NCI-H774 (cell line): ENCODE measurements at places on chromosomes 5 and 9.

- DNase-seq, result no peak
Observed at GRCh38 chr9:69136779-69137178, 37.3 kb upstream of the TJP2 start.

DNA sequence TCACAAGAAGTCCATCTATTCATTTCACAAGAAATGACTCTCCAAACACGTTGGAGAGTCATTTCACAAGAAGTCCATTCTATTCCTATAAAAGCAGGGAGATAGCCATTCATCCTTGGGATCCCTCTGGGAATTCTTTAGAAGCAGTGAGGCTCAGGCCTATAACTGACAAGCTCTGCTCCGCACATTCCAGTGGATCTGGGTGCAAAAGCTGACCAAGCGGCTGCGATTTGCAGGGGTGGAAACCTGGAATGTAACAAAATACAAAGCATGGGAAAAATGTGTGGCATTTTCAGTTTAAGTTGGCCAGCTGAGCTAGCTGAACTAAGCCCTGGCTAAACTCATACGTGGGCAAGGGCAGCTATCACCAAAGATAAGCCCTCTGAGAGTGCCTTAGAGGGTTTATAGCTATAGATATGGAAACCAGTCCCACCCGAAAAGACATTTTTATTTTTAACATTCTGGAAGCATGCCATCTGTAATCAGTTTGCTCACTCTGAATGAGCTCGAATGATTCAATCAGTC, 8.7 kb downstream of the TAS2R1 start:
- no peak for DNase-seq

DNA sequence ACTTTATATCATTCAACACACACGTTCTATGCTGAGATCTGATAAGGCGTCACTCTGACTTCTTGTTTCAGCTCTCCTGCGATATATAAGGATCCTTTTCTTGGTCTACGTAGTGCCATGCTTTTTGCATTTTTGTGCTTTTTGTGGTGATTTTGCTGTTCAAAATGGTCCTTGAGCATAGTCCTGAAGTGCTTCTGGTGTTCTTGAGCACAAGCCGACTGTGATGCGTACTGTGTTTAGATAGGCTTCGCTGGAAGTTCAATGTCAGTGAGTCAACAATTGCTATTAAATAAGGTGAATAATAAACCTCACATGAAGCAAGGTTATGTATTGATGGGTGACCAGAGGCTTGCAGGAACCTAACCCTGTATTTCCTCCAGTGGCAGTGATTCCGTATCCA, 46.8 kb downstream of the ACO1 start:
- DNase-seq, result no peak

GRCh38 chr5:2744485-2744884, 7.0 kb downstream of the IRX2 start:
- DNase-seq, result no peak

GRCh38 chr9:37242089-37242488, 121.7 kb downstream of the ZCCHC7 start:
- DNase-seq, result no peak

DNA sequence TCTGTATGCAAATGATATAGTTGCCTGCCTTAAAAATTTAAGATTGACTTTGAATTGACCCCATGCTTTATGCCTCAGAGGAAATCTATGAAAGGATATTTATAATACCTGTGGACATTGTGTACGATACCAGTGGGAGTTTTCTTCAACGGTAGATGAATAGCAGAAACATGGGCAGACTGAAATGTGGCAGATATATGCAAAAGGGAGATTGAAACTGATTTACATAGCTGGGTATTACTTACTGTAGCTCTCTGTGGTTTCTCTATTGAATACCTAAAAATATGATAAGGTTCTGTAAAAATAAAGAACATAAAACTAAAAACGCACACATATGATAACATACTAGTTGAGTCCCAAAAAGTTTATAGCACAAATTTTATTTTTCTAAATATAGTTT, 345.2 kb upstream of the PCSK5 start:
- no peak for DNase-seq

DNA sequence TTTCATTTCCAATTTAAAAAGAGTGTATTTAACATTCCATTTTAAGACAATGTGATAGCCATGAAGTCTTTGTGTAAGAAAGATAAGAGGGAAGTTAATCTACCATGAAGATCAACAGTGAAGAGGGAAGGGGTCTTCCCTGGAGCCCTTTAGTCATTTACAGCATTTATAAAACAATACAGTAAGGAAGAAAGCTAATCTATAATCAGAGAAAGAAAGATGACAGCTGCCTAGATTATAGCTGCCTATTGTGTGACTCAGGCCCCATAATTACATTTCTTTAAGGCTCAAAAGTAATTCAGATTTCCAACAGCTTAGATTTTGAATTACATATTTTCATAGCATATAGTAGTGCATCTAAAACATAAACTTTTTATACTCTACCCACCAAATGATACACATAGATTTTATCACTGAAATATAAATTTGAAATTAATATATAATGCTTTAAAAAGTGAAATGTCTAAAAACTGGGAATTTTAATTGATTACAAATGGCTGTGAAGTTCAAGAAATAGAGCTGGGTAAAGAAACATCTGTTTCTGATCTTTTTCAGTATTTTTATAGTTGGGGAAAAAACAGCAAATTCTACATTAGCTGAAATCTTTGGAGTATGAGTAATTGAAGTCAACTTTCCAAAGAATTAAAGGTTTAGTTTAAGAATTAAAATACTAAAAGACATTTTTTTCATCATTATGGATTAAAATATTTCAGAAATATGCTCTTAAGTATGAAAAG, 89.6 kb downstream of the RIC1 start:
- DNase-seq, result no peak

DNA sequence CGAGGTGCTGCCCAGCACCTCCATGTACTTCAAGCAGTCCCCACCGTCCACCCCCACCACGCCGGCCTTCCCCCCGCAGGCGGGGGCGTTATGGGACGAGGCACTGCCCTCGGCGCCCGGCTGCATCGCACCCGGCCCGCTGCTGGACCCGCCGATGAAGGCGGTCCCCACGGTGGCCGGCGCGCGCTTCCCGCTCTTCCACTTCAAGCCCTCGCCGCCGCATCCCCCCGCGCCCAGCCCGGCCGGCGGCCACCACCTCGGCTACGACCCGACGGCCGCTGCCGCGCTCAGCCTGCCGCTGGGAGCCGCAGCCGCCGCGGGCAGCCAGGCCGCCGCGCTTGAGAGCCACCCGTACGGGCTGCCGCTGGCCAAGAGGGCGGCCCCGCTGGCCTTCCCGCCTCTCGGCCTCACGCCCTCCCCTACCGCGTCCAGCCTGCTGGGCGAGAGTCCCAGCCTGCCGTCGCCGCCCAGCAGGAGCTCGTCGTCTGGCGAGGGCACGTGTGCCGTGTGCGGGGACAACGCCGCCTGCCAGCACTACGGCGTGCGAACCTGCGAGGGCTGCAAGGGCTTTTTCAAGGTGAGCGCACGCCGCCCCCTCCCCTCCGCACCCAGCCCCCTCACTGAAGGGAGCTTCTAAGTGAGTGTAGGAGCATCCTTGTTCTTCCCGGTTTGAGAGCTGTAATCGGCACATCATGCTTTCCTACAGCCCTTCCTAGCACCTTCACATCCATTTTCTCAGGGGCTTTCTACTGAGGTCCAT, 6.9 kb downstream of the NR4A3 start:
- no peak for DNase-seq

GRCh38 chr5:142096382-142096781, 12.2 kb upstream of the NDFIP1 start:
- no peak for DNase-seq

DNA sequence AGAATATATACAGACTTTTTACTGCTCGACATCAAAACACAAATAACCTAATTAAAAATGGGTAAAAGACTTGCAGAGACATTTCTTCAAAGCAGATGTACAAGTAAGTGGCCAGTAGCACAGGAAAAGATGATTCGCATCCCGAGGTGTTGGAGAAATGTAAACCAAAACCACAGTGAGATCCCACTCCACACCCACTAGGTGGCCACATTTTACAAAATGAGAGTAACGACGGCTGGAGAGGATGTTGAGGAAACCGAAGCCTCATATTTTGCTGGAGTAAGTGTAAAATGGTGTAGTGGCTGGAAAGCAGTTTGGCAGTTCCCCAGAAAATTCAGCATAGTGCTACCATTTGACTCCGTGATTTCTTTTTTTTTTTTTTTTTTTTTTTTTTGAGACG, 21.3 kb upstream of the GBGT1 start:
- peak; percentile 66 for DNase-seq

DNA sequence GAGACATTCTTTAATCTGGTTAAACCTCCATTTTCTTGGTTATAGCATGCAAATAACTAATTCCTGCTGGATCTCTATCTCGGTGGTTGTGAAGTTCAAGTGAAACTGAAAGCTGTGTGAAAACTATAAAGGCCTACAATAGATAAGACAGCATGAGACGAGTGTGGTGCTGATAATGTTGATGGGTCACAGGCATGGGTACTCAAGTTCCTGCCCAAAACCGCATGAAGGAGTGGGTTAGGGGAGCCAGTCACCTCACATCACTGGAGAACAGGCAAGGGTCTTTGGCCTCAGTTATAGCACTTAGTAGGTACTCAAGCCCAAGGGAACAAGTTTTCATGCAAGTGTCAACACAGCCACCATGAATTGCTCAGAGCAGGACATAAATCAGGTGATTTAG, 16.7 kb downstream of the HMHB1 start:
- DNase-seq, result no peak

- no peak for DNase-seq
Observed at GRCh38 chr9:22241024-22241423, 205.6 kb upstream of the DMRTA1 start.

GRCh38 chr9:83570359-83570758, 32.2 kb upstream of the FRMD3 start:
- no peak for DNase-seq

DNA sequence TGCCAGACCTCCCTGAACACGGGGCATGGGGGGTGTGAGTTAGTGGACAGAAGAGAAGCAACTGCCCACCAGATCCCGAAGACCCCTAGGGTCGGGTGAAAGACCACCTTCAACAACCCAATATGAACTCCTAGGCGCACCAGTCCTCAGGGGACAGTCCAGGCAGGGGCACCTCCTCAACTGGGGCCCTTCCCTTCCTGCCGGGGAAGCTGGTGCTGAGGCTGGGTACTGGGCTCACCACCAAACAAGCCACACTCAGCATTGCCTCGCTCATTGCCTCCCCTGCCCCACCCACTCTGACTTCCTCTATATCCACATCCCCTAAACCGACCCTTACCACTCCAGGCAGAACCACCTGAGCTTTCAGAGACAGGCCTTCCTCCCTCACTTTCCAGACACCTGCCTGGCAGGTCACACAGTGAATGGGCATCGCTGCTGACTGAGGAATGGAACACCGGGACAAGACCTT, 42.5 kb downstream of the SEMA4D start:
- DNase-seq, result no peak

- no peak for DNase-seq
Observed at GRCh38 chr9:88476491-88477271, 58.3 kb upstream of the NXNL2 start.

GRCh38 chr9:100222674-100223073, 123.6 kb downstream of the INVS start:
- DNase-seq, result no peak

DNA sequence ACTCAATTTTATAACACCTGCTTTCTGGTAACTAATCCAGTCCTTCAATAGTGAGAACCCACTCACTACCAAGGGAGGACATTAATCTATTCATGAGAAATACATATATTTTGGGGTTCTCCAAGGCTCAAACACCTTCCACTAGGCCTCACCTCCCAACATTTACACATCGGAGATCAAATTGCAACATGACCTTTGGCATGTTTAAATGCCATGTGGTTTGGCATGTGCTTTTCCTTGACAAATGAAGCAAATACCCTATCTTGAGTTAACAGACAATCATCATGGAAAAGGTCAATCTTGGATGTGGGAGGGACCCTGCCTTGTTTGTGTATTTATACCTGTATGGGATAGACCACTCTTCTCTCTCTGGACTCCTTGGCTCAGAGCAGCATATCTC, 21.9 kb upstream of the SPINK14 start:
- DNase-seq, result no peak

DNA sequence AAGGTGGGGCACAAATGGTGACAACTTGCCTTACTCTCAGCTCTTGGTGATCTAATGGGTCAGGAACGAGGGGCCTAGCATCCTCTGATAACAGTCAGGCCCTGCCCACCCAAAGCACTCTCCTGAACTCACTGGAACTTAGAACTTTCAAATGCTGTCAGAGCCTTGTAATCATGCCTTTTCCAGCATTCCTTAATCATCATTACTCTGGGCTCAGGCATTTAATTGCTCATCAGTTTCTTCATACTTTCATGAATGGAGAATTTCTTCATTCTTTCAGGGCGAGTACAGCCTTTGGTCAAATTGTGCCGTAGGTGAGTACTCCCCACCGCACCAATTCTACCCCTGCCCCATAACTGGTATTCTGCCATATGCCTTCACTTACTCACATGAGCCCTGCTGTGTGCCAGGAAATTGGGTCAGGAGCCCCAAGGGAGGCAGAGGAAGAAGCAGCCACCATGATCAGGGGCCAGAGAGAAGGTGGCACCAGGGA, 30.2 kb upstream of the DUSP1 start:
- no peak for DNase-seq

GRCh38 chr5:172439785-172440477, 14.4 kb downstream of the SH3PXD2B start:
- no peak for DNase-seq

- DNase-seq, result no peak
Observed at GRCh38 chr9:68455451-68455850, 85.2 kb downstream of the TMEM252 start.

- no peak for DNase-seq
Observed at GRCh38 chr9:121784731-121785411, 133.4 kb downstream of the DAB2IP start.

DNA sequence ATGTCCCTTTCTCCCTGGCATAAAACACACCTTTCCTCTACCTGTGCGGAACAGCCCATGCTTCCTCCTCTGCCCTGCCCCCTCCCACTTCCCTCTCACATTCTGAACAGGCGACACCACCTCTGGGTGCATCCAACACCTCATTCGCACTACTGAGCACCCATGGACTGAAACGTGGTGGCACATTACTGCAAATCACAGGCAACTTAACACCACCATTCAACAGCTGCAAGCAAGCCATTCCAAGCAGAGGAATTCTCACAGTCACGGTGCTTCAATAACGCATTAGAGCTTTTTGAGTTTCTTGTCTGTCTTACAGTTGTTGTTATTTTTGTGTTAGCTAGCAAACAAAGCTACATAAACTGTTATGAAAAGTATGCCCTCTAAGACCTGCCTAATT, 298.2 kb upstream of the TAS2R1 start:
- no peak for DNase-seq

GRCh38 chr9:112647596-112647995, 70.3 kb downstream of the INIP start:
- no peak for DNase-seq

- DNase-seq, result no peak
Observed at GRCh38 chr5:142315096-142315900, 9.5 kb downstream of the SPRY4 start.

DNA sequence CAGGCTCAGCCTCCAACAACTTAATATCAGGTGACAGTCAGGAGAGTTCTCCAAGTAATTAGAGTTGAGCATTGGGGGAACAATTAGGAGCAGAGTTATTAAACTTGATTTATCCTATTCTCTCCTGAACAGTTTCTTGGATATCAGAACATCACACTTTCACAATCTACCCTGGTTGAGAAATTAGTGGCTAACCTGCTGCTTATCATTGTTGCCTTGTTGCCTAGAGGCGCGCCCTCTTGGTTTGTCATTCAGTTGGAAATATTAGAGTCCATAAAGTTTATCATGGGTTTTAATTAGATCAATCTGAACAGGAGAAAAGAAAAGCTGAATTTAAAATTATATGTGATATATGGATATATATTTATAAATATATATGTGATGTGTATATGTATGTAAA, 291.1 kb downstream of the CCDC171 start:
- no peak for DNase-seq

GRCh38 chr9:14713187-14713767, 9.3 kb downstream of the CER1 start:
- no peak for DNase-seq
